ENCODE measurements at places on chromosomes 5 and 9. TPM values are rescaled to one million over a fixed set of nuclear protein-coding genes. Genes with fewer than 3 reads are reported as not detected.

Gene PCDH12
- 17.5 TPM for polyA plus RNA-seq

Gene FST
- polyA plus RNA-seq = 47.7 TPM

Gene ITGA1
- 47.7 TPM for polyA plus RNA-seq

Gene NR6A1
- polyA plus RNA-seq = 1.5 TPM

Gene DIPK1B
- 41.9 TPM for polyA plus RNA-seq

Gene SARDH
- polyA plus RNA-seq = 13.3 TPM

Gene PCDHB13
- polyA plus RNA-seq = 7.2 TPM
